Neural crest cell (in vitro differentiated cells): ENCODE measurements at places on chromosomes 5 and 9. TPM values are rescaled to one million over a fixed set of nuclear protein-coding genes. Genes with fewer than 3 reads are reported as not detected.
A peak's percentile ranks its signal among the peaks of the same experiment; 100 is the strongest.

DNA sequence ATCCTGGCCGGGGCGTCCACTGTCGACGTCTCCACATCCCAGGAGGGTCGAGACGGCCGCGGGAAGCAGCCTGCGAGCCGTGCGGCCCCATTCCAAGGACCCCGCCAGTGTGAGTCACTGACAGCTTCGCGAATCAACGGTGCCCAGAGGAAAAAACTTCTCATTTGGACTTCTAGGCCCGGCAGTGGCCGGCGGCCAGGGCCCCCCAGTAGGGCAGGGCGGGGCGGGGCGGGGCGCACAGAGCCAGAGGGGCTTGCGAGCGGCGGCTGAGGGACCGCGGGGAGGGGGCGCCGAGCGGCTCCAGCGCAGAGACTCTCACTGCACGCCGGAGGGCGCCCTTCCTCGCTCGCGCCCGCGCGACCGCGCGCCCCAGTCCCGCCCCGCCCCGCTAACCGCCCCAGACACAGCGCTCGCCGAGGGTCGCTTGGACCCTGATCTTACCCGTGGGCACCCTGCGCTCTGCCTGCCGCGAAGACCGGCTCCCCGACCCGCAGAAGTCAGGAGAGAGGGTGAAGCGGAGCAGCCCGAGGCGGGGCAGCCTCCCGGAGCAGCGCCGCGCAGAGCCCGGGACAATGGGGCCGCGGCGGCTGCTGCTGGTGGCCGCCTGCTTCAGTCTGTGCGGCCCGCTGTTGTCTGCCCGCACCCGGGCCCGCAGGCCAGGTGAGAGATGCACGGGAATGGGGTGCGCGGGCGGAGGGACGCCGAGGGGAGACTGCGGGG, at the start of gene F2R:
F2R (plus strand) TSS at position 391 of the 720 bp plus-strand sequence; CDS start at position 573, 182 bp downstream.
- peak; percentile 59 for DNase-seq

Gene CDKN2A
- total RNA-seq: 0.68 TPM in 1 of 2 replicates, not detected in the other

Gene CAVIN4
- total RNA-seq: 7.0 and 7.2 TPM in 2 replicates

DNA sequence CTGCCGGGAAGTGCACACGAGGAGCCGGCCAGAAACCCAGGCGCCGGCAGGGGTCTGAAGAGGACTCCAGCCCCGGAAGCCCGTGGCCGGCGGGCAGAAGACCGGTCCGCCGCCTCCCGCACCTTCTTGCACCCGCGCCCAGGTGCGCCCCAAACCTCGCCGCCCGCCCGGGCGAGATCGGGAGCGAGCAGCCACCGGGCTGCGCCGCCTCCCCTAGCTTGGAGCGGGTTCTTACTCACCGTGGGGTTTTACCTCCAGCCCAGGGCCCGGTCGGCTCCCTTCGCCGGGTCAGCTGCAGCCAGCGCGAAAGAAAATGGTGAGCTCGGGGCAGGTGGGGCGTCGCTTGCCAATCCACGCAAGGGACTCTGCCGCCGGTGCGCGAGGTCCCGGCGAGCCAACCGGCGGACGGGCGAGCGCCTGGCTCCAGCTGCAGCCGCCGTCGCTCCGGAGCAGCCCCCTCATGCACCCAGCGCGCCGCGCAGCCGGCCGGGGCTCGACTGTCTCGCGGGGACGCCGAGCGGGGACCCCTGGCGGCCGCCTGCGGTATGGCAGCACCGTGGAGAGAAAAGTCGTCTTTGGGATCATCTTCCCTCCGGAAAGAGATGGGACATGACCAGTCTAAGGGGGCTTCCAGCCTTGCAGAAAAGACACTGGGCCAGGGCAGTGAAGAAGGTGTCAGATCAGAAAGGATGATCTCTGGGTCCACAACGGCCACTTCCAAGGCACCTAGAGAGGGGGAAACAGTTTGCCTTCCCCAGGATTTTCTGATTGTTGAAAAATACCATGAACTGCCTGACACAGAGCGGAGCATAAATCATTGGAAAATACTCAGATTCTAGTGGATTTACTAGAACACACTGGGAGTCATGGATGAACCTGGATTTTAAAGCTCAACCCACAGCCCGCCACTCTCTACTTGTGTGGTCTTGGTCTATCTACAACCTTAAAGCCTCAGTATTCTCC, at the start of gene MOB3B:
MOB3B (minus strand) TSS at position 499 of the 963 bp plus-strand sequence. CDS start 74,264 bp downstream, outside the sequence.
- DNase-seq: peak; percentile 92

Gene TMEFF1
- 43.1 and 47.9 TPM in 2 replicates for total RNA-seq

DNA sequence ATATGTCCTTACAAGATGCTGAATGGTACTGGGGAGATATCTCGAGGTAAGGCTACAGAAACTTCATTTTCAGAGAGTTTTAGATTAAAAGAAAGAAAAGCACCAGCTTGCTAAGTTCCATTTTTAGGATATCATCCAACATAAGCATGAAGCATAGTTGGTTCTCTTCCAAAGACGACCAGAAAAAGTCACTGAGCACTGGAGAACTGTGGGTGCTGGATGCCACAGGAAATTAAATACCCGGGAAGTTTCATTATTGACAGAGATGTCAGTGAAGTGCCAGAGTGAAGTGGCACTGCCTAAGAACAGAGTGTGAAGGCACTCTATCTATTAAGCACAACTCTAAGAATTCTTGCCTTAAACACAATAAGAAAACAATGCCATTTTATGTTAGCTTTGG, 76.8 kb downstream of the PIK3R1 start:
- no peak for DNase-seq
